ENCODE measurements at places on chromosomes 6 and 20.

- no peak for DNase-seq
Measured at GRCh38 chr6:144171406-144171805, 21.1 kb downstream of the STX11 start.

DNA sequence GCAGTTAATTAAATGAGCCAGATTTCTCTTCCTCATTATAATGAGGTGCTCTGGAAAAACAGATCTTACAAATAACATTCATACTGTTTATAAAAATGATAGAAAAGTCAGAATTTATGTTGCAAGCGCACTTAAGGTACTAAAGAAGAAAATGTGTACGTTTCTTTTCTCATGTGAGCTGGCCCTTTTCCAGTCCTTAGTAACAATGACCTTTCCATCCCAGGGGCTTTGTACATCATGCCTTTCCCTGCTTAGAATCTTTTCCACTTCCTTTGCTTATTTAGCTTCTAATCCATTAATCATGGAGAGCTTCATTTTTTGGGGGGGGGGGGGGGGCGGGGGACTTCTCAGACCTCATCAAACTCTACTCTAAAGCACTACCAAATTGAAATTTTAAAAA, 4.8 kb downstream of the FBXO5 start:
- DNase-seq: no peak

DNA sequence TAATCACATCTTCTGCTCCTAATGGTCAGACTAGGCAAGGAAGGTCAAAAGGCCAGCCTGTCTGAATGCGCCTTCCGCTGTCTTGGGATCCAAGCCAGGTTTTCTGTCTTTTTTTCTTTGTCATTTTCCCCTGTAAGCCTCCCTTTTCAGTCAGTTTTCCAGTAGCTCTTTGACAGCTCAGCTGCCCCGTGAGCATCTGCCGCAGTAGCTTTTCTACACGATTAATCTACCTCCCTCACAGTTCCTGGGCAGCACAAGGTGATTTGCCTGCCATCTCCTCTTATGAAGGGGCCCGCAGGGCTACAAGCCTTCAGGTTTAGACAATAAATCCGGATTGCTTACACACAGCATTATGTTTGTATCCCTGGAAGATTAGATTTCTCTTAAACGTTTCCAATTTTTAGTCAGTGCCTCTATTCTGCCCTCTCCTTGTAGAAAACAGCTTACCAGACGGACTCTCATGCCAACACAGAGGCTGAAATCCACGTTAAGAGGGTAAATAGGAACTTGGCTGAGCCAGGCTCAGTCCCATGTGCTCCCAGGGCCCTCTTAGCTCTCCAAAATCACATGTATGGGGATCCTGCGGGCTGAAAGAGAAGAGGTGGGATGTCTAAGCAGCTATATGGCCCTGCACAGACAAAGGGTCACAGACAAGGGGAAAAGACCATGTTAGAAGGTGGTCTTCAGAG, 77.2 kb downstream of the LY86 start:
- DNase-seq: peak; percentile 45

DNA sequence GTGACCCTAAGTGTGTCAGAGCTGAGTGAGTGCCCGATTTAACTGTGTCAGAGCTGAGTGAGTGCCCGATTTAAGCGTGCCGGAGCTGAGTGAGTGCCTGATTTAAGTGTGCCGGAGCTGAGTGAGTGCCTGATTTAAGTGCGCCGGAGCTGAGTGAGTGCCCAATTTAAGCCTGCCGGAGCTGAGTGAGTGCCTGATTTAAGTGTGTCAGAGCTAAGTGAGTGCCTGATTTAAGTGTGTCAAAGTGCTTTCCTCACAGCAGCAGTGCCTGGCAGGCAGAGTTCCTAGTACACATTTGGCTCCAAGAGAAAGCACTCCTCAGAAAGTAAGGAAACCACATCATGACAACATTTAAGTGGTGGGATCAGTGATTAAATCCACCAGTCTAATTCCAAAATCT, 13.2 kb downstream of the SERAC1 start:
- DNase-seq: no peak

DNA sequence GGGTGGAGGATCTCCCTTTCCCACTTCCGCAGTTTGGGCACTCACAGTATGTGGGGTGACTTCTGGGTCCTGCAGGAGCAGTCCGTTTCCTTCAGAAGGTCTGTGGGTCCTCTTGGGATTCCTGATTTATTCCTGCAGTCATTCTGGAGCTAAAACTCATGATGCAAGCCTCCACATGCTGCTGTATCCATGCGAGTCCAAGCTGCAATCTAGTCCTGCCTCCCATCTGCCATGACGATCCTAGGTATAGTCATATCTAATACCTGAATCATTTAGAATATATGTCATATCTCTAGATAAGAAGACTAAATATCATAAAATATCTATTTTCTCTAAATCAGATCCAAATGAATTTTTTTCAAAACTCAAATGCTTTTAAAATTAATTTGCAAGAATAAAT, 103.4 kb upstream of the AHI1 start:
- DNase-seq: no peak

DNA sequence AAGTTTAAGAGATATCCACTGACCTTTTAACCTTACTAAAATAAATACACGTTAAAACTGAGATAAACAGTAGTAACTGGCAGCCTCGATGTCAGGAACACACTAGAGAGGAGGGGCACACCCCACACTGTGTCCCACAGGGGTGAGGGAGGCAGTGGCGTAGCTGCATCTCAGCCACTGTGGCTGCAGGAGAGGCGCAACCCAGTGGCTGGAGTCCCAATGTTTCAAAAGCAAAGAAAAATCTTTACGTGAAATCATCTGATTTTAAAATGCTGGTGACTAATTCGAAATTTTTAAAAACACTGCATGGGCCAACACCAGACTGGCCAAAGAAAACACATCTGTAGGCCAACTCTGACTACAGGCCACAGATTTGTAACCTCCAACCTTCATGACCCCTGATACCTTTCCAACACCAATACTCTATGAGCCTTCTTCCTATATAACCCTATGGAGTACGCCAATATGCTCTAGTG, 54.7 kb downstream of the TRAM2 start:
- no peak for DNase-seq

- no peak for DNase-seq
Measured at GRCh38 chr20:60001108-60001507, 42.9 kb downstream of the CDH26 start.

DNA sequence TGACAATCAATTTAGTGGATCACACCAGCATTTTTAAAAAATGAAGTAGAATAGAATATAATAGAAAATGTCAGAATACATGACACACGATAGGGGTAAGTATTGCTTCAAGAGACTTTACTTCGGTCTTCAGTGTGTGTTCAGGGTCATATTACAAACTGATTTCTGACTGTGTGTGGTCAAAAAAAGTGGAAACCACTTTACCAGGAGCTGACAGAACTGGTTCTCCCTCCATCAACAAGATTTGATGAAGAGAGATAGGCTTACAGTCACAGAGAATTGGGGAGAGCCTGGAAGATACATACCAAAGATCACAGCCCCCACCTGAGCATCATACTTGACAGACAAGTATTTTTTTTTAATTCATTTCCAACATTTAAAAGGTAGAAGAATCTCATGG, 21.7 kb downstream of the ARMC2 start:
- no peak for DNase-seq

GRCh38 chr6:107853230-107853629, 29.1 kb upstream of the SCML4 start:
- no peak for DNase-seq

- DNase-seq: no peak
Measured at GRCh38 chr6:12296255-12296573, 6.1 kb downstream of the EDN1 start.
